Jurkat, Clone E6-1 (cell line): ENCODE measurements at places on chromosomes 1 and 21.

DNA sequence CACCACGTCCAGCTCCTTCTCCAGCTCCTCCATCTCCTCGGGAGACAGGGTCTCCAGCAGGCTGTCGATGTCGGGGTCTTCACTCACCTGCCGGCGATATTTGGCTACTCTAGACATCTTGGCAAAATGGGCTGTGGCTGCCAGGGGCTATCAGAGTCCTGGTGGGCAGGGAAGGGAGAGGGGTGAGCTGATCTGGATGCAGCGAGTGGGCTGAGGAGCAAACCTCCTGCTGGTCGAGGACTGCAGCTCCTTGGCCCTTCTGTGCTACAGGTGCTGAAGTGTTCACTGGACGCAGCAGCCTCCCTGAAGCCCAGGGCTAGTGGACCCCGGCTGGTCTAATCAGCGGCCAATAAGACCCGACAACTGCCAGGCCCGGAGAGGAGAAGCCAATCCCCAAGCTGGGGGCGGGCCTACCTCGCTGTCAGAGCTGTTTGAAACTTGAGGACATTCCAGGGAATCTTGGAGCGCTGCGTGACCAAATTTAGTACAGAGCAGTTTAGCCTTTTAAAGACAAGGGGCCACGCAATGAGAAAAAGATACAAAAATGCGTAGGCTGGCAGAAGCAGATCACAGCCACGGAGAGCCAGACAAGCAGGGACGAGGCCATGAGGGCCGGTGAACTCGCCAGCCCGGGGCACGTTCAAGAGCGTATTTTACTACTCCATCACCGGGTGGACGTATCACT is at the start of gene LMOD1:
TSS of gene LMOD1 (minus strand) at position 325 of the 685 bp plus-strand sequence. CDS start at position 117, 208 bp downstream.
- DNase-seq = no peak

DNA sequence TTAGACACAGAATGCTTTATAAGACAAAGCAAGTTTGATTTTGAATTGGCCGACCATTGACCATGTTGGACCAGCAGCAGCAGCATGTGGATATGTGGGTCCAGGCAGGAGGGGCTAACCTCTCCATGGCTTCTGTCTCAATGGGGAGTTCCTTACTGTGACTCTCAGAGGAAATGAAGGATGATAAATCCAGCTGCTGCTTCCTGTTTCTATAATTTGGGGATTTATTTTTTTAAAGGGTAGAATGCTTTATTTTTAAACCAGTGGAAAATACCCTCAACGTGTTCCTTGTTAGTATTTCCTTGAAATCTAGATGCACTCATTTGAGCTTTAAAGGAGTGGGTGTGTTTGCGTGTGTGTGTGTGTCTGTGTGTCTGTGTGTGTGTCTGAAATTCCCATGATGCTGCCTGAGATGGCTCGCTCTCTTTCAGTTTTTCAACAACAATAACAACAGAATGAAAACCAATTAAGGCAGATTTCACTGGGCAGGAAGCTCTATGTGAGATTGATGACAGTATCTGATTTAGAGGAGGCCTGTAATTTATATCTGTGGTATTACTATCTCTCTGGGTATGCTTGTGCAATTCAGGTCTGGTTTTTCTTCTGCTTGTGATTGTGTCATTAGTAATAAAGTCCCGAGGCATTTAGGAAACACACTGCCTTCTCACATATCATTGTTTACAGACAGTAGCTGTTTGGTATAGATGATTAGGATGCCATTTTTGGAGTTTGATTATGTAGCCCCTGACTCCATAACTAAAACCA is 86.1 kb upstream of the ZNF326 start:
- DNase-seq = no peak

DNA sequence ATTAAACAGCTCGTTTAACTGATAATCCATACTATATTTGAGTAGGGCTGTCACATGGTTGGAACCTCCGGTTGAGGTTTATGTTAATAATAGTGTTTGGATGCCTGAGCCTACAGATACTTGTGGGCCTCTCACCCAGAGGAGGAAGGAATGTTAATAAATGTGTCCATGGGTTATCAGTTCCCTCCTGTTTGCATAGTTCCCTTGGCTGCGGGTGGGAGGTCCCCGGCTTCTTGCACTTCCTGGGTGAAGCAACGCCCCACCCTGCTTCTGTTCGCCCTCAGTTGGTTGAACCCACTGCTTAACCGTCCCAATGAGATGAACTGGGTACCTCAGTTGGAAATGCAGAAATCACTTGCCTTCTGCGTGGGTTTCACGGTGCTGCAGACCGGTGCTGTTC is 23.6 kb upstream of the GBP1 start:
- DNase-seq = no peak

DNA sequence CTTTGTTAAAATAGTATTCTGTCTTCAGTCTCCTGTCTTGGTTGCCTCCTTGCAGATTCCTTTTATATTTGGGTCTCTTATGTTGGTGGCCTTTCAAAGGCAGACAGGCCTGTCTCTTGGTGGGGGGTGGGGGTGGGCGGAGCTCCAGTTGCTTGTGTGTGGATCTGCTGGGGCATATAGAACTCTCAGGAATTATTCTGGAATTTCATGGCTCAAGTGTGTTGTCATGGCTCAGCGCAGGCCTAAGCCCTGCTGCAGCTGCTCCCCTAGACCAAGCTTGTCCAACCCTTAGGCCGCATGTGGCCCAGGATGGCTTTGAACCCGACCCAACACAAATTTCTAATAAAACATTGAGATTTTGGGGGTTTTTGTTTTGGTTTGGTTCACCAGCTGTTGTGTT is 8.0 kb downstream of the C1orf35 start:
- no peak for DNase-seq

DNA sequence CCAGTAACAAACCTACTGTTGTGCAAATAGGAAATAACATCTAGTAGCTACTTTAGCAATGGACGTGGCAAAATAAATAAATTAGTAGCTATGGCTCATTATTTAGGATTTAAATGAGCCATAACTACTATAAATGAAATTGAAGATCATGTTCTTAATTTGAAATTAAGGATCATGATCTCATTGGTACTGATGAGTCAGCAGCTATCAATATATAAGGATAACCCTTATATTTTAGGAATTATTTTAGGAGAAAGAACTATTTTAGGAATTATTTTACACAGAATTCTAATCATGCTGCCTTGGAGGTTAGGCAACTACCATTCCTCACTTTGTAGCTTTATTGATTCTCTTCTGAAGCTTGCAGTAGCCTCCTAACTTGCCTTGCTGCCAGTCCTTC is 24.0 kb downstream of the DR1 start:
- DNase-seq = no peak

DNA sequence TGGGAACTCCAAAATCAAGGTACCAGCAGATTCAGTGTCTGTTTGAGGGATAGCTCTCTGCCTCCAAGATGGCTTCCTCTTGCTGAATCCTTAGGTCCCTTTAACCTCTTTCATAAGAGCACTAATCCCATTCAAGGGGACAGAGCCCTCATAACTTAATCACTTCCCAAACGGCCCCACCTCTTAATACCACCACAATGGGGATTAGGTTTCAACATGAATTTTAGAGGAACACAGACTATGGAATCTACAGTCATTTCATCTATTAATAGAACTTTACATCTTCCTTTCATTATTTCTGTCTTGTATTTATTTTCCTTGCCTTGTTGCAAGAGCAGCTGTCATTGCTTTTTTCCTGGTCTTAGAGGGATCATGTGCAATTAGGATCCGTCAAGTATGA is 30.3 kb downstream of the HOOK1 start:
- DNase-seq = no peak

GRCh38 chr1:7535934-7536878 is 234.9 kb upstream of the VAMP3 start:
- DNase-seq = no peak

GRCh38 chr1:31788825-31789256 is 24.7 kb upstream of the ADGRB2 start:
- DNase-seq = no peak

- no peak for DNase-seq
These were observed 1.3 kb downstream of the PARK7 start for GRCh38 chr1:7962636-7963377.

GRCh38 chr1:234402939-234403338 is 29.7 kb downstream of the COA6 start:
- no peak for DNase-seq

- no peak for DNase-seq
These were observed 22.8 kb upstream of the SLC45A3 start for GRCh38 chr1:205703072-205703471.

DNA sequence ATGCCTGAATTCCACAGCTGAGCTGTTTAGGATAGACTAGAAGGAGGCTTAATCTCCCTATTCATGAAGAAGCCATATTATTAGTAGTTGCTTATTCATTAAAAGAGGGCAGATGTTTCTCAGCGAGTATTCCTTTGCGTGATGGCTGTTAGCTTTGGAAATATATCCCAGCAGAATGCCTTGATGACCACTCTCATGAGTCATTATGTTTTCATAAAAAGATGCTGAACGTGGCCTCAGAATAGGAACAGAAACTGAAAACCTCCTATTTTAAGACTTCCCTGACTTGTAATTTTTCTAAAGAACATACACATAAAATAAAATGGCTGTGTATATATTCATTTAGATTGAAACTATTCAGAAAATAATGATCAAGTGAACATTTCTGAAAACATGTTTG is 9.6 kb upstream of the PLA2G4A start:
- no peak for DNase-seq

DNA sequence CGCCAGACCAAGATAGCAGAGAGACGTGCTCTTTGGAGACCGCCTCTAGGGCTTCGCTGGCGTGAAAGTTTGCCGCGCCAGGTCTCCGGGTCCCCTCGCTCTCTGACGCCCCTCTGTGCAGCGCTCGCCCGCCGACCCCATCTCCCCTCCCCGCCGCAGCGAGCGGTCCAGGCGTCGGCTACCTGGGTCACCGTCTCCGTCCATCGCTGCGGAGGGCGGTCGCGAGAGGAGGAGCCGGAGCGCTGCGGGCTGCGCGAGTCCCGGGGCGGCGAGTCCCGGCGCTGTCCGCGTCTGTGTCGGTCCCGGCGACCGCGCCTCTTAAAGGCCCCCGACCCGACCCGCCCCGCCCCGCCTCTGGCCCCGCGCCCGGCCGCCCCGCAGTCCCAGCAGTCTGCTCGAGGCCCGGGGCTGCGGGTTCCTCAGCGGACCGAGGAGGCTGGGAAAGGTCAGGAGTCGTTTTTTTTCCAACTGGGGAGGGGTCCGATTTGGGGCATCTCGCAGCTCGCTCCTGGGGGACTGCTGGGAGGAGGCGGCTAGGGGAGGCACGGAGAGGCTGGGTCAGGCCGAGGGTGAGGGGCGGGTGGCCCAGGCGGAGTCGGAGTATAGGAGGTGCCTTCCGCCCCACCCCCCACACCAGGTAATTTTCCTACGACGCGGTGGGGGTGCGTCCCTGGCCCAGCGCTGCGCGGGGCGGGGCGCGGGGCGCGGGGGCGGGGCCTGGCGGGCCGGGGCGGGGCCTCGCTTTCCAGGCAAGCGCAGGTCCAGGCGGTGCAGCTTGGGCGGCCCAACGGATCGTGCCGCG is at the start of the genes FBXO2 and FBXO44:
TSS of gene FBXO2 (minus strand) at position 293 of the 802 bp plus-strand sequence. CDS start at position 204, 89 bp downstream.
TSS of gene FBXO44 (plus strand) at position 741 of the 802 bp plus-strand sequence. CDS start 959 bp downstream, outside the sequence.
- DNase-seq = no peak
